ENCODE measurements at places on chromosomes 3 and 15.

DNA sequence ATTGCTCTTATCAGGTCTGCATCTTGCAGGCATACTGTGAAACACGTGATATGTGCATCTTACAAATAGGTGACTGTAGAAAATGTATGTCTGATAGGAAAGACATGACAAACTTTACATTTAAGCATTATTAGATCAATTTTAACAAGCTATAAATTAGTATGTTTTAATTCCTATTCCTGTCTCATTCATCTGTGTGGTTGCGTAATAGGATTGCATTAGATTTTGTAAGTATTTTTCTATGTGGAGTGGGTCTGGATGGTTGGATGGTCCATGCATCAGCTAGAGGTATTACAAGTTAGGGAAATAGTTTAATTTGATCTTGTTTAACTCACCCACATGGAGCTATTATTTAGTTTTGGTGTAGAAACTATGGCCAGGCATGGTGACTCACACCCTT lies 18.8 kb downstream of the ASTE1 start:
- H3K36me3 ChIP-seq: 0 out of 2 replicates have a peak, but pooled peaks cover 7% of the 10 kb centered on the region
- H3K4me1 ChIP-seq: no peaks in the 10 kb centered on the region
- DNase-seq: no peak
- no peak overlapping the region for H3K27ac ChIP-seq
- H3K27me3 ChIP-seq: no peaks in the 10 kb centered on the region

DNA sequence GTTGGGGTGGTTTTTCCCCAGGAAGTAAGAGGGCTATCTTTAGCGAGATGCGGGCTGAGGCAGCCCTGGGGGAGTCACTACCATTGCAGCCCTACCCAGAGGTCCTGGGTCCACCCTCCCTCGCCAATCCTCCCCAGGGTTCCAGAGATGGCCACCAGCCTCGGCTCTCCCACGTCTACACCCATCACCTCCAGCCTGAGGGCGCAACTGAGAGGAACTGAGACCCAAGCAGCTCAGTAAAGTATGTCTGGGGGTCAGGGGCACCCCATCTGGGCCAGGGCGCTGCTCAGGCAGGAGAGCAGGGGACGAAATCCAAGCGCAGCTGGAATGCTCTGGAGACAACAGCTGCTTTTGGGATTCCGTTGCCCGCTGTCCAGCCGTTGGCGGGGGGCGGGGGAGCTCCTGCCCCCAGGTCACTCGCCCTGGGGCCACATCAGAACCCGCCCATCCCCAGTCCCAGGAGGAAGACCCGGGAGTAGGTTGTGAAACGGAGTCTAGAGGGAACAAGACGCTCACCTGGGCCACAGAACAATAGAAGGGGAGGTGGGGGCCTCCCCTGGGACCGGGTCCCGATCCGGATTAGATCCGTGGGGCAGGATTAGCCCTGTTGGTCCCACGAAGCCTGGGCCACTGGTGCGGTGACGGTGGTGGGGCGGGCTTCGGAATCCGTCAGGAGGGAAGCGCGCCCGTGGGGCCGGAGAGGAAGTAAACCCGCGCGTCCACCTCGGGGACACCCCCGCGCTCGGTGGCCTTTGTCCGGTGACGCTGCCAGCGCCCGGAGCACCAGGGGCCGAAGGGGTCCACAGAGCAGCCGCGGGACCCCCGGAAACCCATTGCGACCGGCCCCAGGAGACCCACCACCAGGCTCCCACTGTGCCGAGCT lies 1.4 kb upstream of the NDUFAF3 start:
- no peaks in the 10 kb centered on the region for H3K27me3 ChIP-seq
- H3K4me3 ChIP-seq: peak overlapping the region; percentile 70
- H3K4me1 ChIP-seq: peaks cover 30% of the 10 kb centered on the region
- H3K36me3 ChIP-seq: no peaks in the 10 kb centered on the region

DNA sequence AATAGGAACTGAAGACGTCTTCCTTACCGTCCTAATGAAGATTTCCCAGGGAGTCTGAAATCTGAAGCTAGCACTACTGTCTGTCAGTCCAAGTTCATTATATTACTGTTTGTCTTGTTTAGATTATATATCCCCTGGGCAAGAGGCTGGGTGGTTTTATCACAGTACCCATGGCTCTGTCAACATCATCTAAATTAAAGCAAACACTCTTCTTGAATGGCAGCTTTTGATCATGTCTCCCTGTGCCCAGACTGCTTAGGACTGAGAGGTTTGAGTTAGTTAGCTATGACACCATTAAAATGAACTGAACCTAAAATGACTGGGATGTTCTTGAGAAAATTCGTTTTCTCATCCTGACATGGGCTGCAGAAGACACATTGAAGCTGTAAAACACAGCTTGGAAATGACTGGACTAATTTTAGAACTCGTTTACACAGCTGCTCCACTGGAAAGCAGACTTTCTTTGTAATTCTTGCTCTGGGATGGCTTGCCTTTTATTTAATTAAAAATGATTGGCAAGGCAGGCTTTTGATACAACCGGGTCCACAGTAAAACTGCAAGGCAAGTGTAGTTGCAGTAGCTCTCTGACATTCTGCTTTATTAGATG lies 243.5 kb downstream of the MFSD1 start:
- H3K27ac ChIP-seq: no peak overlapping the region
- no peaks in the 10 kb centered on the region for H3K4me1 ChIP-seq
- DNase-seq: no peak
- H3K4me3 ChIP-seq: no peak overlapping the region

DNA sequence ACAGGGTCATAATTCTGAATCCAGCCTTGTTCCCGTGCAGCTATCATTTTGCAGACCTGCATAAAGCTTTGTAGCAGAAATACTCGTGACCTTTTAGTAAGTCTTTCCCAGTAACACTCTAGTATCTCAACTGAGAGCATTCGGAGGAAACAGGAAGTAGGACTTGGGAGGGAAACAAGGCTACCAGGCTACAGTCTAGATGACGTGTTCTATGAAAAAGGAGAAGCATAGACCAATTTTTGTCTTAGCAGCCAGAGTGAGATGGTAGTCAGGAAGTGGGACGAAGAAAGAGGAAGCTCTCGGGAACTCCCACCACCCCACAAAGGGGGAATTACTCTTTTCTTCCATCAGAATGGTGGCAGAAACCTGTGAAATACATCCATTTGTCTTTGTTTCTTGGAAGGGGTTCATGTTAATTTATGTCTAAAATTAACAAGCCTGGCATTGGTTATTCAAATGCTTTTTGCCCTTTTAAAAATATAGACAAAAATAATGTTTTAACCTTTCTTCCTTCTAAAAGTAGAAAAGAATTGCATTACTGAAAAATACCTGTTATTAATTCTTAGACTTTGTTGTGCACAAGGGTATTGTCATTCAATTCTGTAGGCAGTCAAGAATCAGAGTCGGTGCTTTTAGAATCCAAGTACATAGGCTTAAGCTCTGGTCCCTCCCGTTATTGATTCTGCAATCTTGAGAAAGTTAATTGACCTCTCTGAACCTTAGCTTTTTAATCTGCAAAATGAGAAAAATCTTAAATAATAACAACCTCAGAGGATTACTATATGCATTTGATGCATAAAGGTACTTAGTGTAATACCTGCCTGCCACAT lies 1.6 kb upstream of the SUCNR1 start:
- no peak overlapping the region for H3K27ac ChIP-seq
- no peaks in the 10 kb centered on the region for H3K27me3 ChIP-seq
- no peak for DNase-seq
- H3K36me3 ChIP-seq: no peaks in the 10 kb centered on the region
- peaks cover 8% of the 10 kb centered on the region for H3K4me1 ChIP-seq

GRCh38 chr15:40789999-40790398 lies 16.9 kb upstream of the ZFYVE19 start:
- no peak for DNase-seq
- H3K4me3 ChIP-seq: no peak overlapping the region
- H3K4me1 ChIP-seq: peaks cover 95% of the 10 kb centered on the region
- no peaks in the 10 kb centered on the region for H3K36me3 ChIP-seq

- no peaks in the 10 kb centered on the region for H3K36me3 ChIP-seq
- DNase-seq: no peak
- H3K27ac ChIP-seq: no peak overlapping the region
- H3K4me3 ChIP-seq: no peak overlapping the region
Observed at GRCh38 chr15:49471733-49472132, 48.7 kb downstream of the FGF7 start.

GRCh38 chr3:46655271-46655670 lies 38.2 kb downstream of the ALS2CL start:
- DNase-seq: no peak
- H3K36me3 ChIP-seq: no peaks in the 10 kb centered on the region
- no peak overlapping the region for H3K4me3 ChIP-seq
- H3K27ac ChIP-seq: no peak overlapping the region
- H3K27me3 ChIP-seq: no peaks in the 10 kb centered on the region
- H3K4me1 ChIP-seq: 0 out of 2 replicates have a peak, but pooled peaks cover 13% of the 10 kb centered on the region

All from PC-9 (cell line).